ENCODE measurements at places on chromosomes 16 and 17.

DNA sequence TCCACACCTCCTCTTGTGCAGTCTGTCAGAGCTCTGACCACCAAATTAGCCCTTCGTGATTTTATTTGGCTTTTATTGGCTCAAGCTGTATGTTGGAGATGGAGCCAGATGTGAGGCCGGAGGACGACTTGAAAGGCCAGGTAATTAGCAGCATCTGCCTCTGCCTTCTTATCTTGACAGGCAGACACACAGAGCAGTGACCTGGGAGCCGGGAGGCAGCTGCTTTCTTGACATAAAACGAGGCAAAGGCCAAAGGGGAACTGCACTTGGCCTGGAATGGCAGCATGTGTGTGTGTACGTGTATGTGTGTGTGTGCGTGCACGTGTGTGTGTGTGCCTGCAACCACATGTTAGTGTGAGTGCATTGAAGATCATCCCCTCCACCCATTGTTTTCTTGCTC, 56.9 kb upstream of the BRD7 start:
- no peak for DNase-seq

DNA sequence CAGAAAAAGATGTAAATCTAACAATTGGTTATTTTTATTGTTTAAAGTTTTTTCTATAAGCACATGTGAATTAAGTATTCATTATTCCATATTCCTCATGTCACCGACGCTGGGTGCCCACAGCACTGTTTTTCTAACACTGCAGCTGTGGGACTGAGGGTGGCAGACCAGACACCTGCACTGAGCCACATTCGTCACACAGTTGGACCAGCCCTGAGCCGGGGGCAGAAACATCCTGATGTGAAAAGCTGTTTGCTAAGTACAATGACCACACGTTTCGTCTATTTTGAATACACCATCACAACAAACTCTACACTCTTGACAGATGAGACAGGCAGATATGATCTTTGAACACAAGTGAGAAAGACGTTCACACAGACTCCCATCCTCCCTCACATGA, 749.5 kb downstream of the KCNJ18 start:
- DNase-seq: no peak

GRCh38 chr17:44113868-44114840, 9.3 kb downstream of the HDAC5 start:
- DNase-seq: no peak

DNA sequence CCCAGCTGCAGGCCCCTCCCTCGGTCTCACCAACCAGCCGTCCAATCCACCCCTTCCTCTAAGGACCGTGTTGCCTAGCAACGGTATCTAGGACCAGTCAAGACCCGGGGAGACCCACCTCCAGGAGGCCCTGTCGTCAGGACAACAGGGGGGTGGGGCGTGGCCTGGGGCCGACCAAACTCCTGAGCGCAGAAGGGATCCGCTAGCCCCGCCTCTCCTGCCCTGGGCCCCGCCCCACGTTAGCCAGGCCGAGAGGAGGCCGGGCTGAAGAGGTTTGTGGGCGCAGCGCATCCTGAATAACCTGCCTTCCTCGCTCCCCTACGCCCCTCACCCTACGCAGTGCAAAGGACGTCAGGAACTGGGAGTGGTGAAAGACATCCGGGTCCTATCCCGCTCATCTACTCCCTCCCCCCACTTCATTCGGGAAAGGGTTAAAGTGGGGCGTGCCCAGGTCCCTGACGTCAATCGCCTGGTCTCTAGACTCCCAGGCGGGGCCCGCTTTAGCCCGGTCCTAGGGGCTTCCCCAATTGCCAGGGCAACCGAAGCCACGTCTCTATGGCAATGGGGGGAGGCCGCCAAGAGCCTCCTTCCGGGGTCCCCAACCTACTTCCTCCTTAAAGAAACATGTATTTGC, 14.7 kb downstream of the DLG4 start:
- peak; percentile 92 for DNase-seq

DNA sequence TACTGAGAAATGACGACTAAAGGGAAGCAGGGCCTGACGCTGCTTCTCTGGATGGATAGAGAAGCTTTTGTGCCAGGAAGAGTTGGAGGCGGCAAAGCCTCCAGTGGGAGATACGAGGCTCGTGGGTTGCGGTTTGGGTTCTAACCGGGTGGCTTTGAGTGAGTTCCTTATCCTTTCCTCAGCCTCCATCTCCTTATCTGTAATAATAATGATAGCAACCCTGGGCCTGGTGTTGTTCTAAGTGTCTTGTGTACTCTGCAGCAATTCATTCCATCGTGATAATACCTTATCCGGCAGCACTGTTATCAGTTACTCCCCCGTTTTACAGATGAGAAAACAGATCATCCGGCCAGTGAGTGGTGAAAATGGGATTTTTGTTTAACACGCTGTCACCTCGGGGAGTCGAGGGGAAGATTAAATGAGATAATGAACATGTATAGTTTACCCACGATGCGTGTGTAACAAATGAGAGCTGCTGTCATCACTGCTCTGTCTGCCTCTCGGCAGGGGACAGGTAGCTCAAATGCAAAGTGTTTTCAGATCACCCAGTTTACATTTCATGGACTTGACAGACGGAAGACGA, 52.0 kb upstream of the LHX1 start:
- DNase-seq: no peak

Measured in stimulated activated CD8-positive, alpha-beta memory T cell treated with anti-CD3 and anti-CD28 coated beads, Interleukin-2, amount 100 ng/mL, for 1 hour (primary cell).